Thymus (tissue), 14 donors: ENCODE measurements at places on chromosomes 2 and 18. TPM values are rescaled to one million over a fixed set of nuclear protein-coding genes. Genes with fewer than 3 reads are reported as not detected.

DNA sequence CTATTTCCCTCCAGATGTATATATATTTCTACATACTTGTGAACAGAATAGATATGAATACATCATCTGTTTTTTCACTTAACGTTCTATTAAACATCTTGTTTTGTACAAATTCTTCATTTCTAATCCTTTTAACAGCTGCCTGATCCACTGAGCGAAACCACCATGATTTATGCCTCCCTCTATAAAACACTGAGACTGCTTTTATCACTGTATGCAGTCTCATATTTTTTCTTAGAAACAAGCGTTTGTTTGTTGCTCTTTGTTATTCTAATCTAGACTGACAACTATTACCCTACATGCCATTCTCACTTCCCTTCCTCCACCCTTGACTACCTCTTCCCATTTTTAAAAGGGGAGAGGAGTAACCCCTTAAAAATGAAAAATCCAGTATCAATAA is 88.2 kb downstream of the DTNB start:
- H3K4me3 ChIP-seq = no peak overlapping the region
- peaks cover 4% of the 10 kb centered on the region for H3K36me3 ChIP-seq
- DNase-seq = no peak
- no peaks in the 10 kb centered on the region for H3K4me1 ChIP-seq
- no peak overlapping the region for H3K27ac ChIP-seq

DNA sequence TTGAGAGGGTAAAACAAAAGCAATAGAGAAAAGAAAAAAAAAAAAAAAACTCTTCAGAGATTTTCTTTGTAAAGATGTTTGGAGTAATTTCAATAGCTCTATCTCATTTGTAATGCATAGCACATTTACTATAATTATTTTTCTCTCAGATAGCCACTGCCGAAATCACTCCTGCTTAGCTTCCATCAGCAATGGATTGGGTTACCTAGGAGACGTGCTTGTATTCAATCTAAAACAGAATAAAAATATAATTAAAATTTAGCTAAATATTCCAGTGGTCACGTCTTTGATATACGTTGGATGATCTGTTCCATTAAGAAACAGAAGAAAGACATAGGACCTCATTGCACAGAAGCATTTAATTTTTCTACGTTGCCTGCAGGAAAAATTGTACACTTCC is 1435.7 kb upstream of the DDX18 start:
- no peaks in the 10 kb centered on the region for H3K27me3 ChIP-seq
- no peak for DNase-seq
- H3K4me3 ChIP-seq = no peak overlapping the region
- H3K4me1 ChIP-seq = no peaks in the 10 kb centered on the region
- H3K27ac ChIP-seq = no peak overlapping the region
- no peaks in the 10 kb centered on the region for H3K36me3 ChIP-seq

- H3K4me1 ChIP-seq = no peaks in the 10 kb centered on the region
- H3K27ac ChIP-seq = no peak overlapping the region
- H3K27me3 ChIP-seq = no peaks in the 10 kb centered on the region
Measured at GRCh38 chr2:109048163-109048562, 59.1 kb upstream of the EDAR start.

GRCh38 chr2:152565884-152566727 is 151.2 kb downstream of the PRPF40A start:
- H3K4me3 ChIP-seq = no peak overlapping the region
- no peaks in the 10 kb centered on the region for H3K27me3 ChIP-seq
- H3K4me1 ChIP-seq = no peaks in the 10 kb centered on the region

Gene FAM136A
- 31.2 TPM for total RNA-seq
